ENCODE measurements at places on chromosomes 4 and X. TPM values are rescaled to one million over a fixed set of nuclear protein-coding genes. Genes with fewer than 3 reads are reported as not detected.

Gene NLGN3
- 3.6 TPM for total RNA-seq

- peak; percentile 31 for DNase-seq
Observed at GRCh38 chrX:100928660-100929613, at the start of gene XKRX. XKRX (minus strand) TSS chrX:100928917; CDS start chrX:100928304, 613 bp downstream.

DNA sequence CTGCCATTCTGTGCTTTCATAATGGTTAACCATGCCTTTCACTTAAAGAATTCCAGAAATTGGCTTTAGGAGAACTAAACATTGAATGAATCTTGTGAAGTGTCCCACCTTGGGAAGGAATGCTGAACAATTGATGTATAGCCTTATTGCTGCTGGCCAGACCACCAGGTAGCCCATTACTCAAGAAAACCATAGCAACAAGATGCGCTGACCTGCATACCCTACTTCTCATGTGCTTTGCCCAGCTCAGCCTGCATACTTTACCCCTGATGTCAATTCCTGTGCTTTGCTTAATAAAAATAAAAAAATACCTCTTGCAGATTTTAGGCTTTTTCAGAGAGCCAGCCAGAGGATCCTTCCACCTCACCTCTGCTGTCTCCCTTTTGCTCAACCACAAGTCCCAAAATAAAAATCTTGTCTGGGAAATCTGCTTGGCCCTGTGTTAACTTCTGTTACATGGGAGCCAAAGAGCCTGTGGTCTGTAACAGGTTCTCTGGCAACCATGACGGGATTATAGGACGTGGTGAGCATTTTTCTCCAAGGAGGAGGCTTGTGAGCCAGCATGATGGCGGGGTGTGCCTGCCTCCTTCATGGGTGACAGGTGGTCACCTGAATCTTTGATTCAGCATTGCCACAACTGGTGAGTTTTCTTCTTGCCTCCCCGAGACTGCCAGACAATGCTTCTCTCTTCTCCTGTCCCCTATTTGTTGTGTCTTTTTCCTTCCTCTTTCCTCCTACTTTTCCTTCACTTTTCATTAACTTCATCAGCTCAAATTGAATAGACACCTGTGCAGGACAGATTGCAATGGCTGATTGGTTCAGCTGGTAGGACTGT lies 106.8 kb downstream of the ARSJ start:
- DNase-seq, result no peak

DNA sequence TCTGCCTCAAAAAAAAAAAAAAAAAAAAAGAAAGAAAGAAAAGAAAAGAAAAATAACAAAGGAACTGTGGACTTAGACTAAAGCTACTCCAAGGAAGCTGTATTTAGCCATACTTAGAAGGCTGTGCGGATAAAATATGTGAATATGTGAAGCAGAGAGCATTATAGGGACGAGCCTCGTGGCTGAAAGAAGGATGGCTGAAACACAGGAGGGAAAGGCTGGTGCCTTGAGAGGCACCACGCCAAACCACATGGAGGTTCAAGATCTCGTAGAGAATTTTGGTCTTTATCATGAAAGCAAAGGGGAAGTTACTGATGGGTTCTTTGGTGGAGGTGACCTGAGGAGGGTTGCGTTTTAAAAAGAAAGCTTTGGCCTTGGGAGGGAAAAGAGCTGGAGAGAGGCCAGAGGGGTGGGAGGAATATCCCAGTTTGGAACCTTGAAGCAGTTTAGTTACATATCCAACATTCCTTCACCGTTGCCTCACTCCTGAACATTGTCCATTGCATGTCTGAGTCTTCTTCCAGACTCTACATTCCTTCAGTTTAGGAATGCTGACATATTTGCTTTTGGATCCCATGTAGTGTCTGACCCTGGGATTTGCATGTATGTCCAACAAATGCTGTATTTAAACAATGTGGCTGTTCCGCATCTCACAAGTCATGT lies 82.5 kb downstream of the CPE start:
- no peak for DNase-seq

- DNase-seq, result no peak
Observed at GRCh38 chr4:13484749-13485221, 645 bp upstream of the RAB28 start.

- no peak for DNase-seq
Observed at GRCh38 chr4:104763554-104764222, 269.0 kb upstream of the CXXC4 start.

- no peak for DNase-seq
Observed at GRCh38 chrX:13195340-13195739, 124.5 kb downstream of the ATXN3L start.

Gene GPAT3
- total RNA-seq, result 0.74 TPM

DNA sequence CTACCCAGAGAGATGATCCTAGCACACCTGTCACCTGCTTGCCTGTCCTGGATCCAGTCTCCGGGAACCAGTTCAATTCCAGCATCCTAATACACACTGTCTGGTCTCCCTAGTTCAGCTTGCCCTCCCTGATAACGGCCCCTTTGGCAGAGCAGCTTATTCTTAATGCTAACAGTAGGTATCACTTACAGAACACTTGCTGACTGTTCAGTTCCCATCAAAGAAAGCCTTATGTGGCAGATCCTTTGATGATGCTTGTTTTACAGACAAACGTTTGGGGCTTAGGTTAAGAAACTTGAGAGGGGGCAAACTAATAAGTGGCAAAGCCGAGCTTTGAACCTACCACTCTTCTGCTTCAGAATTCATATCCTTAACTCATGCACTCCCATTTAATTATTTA lies 890 bp downstream of the RASSF6 start:
- DNase-seq, result no peak

Gene MAGED4B
- 3.6 TPM for total RNA-seq

Gene MND1
- total RNA-seq, result 31.1 TPM

Measured in activated naive CD4-positive, alpha-beta T cell treated with anti-CD3 and anti-CD28 coated beads, Interleukin-2, amount 50 U/mL, for 72 hours (primary cell).